ENCODE measurements at places on chromosomes 11 and 22. TPM values are rescaled to one million over a fixed set of nuclear protein-coding genes. Genes with fewer than 3 reads are reported as not detected.

AQP11 gene
- 1.9 TPM for polyA plus RNA-seq

DNA sequence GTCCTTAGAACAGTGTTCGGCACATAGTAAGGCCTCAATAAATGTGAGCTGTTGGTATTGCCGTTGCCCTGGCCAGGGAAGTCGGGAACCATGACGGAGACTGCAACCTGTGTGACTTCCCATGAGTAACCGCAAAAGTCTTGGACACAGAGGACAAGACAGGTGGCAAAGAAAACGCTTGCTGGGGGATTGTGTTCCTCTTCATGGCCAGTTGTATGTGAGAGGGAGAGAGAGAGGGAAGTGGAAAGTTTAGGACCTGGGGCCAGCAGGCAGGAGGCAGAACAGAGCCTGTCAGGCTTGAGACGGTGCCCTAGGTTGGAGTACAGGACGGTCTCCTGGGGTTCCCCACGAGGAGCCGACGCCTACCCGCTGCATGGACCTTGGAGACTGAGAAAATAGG is 90.2 kb downstream of the CEP164 start:
- DNase-seq, result no peak

VPREB3 gene
- 0.82 TPM for polyA plus RNA-seq

- DNase-seq, result no peak
These were observed 179.0 kb downstream of the GRM5 start for GRCh38 chr11:88886796-88887195.

DNA sequence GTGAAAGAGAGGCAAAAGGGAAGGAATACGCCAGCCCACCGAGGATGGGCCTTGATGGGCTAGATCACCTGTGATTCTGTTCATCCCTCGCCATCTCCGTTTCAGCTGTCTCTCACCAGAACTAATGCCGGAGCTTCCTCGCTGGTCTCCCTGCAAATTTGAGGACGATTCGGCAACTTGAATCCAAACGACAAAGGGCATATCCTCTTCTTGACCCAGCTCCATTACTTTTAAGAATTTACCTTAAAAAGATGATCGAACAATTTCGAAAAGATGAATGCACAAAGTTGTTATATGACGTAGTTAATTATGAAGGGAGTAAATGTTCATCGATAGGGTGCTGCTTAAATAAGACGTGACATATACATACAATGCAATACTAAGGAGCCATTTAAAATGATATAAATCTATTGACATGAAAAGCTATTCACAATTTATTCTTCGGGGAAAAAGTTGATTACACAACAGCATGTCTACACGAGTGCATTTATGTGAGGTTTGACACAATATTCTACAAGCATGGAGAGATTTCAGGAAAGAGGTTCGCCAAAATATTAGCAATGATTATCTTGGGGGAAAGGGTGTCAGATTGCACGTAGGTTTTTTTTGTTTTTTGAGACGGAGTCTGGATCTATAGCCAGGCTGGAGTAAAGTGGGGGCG is 937 bp upstream of the FAM168A start:
- no peak for DNase-seq

- no peak for DNase-seq
These were observed 179.4 kb downstream of the ETS1 start for GRCh38 chr11:128407962-128408361.

GRCh38 chr11:57596266-57596885 is 1.1 kb upstream of the SERPING1 start:
- no peak for DNase-seq

DNA sequence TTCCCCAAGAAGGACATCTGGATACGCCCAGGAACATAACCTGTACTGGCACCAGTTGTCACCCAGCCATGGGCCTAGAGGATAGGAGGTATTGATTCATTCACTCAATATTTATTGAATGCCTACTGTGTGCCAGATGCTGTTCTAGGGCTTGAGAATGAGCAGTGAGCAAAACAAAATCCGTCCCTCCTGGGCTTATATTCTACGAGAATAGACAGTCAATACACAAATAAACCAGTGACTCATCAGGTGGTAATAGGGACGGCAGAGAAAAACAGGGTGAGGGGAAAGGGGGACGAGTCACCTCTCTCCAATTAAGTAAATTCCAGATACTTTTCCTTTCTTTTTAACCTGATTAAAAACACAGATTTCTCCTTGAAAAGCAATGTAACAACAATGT is 103.5 kb downstream of the MICAL2 start:
- DNase-seq, result no peak

NPTXR gene
- polyA plus RNA-seq, result 0.39 TPM

- DNase-seq, result no peak
These were observed 5.7 kb downstream of the PATE2 start for GRCh38 chr11:125772834-125773505.

KRTAP5-8 gene
- not detected for polyA plus RNA-seq

GRCh38 chr11:126561327-126561893 is 205.9 kb downstream of the ST3GAL4 start:
- DNase-seq, result no peak

Data from psoas muscle (tissue), 8 donors.